NCI-H1436 treated with DMSO at 0.1 percent for 48 hours (cell line): ENCODE measurements at places on chromosomes 7 and 10.

DNA sequence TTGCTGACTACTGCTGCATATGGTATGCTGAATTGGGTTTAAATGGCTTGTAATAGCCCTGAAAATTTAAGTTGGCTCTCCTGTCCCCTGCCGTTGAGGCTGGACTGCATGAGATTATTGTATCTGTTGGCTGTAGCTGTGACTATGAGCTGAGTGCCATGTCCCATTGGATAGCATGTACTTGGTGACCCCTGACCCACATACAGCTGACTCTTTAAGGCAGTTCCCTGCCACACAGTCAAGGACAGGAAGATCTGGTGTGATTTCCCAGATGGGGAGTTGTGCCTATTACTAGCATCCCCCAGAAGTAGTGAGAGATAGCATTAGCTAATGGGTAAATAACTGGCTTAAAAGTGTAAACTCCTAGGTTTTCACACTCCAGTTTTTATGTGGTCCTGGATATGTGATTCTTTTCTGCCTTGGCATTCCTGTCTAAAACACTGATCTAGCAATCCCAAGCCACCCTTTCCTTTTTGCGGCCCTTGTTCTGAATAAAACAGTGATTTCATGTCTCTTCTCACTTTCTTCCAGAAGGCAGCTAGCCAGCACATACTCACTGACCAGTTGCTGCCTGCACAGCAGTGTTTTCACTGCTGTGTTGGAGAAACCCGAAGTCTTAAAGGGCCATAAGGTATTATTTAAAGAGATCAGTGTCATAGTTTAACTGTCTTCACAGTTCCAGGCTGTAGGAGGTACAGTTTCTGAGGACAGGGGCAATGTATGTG, 35.9 kb downstream of the LRRC4 start:
- DNase-seq: no peak

DNA sequence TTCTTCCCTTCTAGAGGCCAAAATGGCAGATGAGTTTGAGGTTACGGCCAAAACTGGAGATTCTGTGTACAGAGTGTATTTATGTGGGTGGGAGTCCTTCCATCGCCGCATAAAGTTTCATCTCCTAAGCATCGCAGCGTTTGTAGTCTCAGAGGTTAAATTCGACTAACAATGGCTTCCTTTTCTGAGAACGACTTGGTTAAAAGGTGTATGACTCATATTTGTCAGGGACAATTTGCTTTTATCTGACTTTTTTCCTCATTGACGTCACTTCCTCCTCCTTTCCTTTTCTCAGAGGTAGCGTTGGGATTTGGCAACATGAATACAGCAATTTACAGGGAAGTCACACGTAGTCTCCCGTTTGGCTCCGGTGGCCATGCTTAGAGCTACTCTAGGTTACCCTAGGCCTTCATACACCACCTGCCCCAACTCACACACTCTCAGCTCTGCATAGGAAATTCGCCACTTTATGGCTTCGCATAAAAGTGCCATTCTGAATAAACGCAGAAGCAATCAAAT, 37.6 kb upstream of the TCF7L2 start:
- no peak for DNase-seq

GRCh38 chr7:116445447-116446211, 53.9 kb upstream of the CAV2 start:
- no peak for DNase-seq

DNA sequence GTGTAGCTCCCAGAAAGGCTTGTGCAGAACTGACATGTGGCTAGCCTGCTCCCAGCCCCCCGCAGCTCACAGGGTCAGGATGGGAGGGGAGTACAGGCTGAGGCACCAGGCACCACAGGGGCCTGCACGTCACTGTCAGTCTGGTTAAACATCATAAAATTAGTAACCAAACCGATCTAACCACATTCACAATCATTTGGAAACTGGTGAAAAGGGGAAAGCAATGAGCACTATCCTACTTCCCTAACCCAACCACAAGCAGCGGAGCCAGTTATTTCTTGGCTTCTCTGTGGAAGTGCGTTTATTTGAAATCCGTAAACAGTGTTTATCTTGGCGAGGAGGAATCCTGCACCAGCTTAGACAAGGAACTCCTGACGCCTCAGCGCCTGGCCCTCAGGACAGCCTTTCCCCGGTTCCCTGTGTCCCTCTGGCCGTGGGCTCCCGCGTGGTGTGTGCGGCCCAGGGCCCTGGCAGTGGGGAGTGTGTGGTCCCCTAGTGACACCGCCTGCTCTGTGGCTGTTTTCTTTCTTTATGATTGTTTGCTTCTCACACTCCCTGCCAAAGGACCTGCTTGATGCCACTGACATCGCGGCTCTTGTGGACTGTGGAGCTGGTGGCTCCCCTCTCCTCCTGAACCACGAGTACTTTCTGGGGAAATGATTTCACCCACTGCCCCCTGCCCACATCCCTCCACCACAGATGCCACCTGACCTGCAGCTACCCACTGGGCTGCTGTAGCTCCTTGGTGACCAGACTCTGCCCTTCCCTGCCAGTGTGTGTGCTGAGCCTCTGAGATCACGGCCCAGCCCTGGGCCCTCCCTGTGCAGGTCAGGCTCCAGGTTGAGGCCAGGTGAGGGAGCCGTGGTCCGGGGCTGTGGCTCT, 38.0 kb downstream of the INPP5A start:
- DNase-seq: no peak

DNA sequence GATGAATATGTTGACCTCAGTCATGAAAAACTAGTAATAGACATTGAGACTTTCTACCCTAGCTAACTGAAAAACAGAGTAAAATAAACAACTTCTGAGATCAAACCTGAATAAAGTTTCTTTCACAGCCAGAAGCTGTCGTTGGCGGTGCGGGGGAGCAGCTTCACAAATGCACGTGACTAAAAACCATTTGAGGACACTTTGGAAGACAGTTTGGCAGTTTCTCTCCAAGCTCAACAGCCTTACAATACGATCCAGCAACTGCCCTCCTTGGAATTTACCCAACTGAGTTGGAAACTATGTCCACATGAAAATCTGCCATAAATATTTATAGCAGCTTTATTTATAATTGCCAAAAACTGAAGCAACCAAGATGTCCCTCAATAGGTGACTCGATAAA, 63.1 kb downstream of the CYTH3 start:
- no peak for DNase-seq

DNA sequence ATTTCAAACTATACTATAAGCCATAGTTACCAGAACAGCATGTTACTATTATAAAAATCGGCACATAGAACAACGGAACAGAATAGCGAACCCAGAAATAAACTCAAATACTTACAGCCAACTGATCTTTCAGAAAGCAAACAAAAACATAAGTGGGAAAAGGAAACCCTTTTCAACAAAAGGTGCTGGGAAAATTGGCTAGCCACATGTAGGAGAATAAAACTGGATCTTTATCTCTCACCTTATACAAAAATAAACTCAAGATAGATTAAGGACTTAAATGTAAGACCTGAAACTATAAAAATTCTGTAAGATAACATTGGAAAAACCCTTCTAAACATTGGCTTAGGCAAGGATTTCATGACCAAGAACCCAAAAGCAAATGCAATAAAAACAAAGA, 29.1 kb downstream of the ZNF680 start:
- no peak for DNase-seq
